ENCODE measurements at places on chromosomes 5 and 9.

- no peak for DNase-seq
Measured at GRCh38 chr9:83582029-83582428, 40.9 kb upstream of the IDNK start.

GRCh38 chr5:174717826-174718455 lies 6.4 kb upstream of the MSX2 start:
- no peak for DNase-seq

DNA sequence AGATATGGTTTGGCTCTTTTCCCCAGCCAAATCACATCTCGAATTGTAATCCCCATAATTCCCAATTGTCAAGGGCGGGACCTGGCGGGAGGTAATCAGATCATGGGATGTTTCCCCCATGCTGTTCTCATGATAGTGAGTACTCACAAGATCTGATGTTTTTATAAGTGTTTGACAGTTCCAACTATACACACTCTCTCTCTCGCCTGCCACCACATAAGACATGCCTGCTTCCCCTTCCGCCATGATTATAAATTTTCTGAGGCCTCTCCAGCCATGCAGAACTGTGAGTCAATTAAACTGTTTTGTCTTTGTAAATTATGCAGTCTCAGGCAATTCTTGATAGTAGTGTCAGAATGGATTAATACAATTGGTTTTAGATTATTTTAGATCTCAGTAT lies 475.7 kb upstream of the CYLC2 start:
- no peak for DNase-seq

GRCh38 chr5:16559702-16560101 lies 57.1 kb downstream of the RETREG1 start:
- DNase-seq: no peak

DNA sequence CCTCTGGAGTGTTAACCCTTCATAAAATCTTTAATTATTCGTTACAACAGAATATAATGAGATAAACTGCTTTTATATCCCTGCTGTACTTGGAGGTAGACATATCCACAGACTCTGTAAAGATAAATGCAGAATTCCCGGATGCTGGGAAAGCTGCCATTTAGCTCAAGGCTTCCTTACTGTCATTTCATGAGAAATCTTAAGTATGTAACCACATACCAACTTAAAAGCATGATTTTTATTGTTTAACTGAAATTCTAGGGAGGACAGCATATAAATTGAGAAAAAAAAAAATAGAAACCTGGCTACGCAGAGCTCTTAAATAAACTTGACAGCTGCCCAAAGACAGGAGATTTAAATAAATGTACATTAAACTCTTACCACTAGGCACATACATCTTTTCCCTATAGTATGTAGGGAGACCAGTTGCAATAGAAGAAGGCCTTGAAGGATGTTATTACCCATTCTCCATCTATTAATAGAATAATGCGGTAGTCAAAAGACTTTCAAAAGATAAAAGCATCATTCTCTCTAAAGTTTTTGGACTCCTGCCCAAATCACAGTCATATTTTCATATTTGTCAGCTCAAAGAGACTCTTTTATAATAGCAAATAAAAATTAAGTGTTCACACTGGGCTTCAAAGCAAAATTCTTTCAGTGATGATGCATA lies 373.8 kb downstream of the NDUFS4 start:
- DNase-seq: no peak

GRCh38 chr9:32665101-32665500 lies 29.6 kb upstream of the TAF1L start:
- no peak for DNase-seq

GRCh38 chr5:178273665-178274541 lies 41.3 kb upstream of the PHYKPL start:
- no peak for DNase-seq

DNA sequence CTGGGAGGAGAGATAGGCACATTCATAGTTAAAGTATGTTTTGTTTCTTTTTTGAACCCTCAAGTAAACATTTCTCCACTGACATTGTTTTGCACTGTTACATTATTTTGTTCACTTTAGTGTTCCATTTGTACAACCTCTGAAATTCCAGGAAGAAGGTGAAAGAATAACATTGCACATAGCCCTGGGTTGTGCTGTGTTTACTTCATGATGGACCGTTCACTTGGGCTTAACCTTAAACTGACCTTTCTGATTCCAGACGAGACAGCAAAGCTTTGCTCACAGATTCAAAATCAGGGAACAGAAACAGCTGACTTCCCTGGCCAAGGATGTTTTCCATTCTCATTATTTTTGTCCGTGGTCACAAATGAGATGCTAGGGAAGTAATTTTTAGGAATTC lies 42.8 kb upstream of the GDNF start:
- DNase-seq: no peak

DNA sequence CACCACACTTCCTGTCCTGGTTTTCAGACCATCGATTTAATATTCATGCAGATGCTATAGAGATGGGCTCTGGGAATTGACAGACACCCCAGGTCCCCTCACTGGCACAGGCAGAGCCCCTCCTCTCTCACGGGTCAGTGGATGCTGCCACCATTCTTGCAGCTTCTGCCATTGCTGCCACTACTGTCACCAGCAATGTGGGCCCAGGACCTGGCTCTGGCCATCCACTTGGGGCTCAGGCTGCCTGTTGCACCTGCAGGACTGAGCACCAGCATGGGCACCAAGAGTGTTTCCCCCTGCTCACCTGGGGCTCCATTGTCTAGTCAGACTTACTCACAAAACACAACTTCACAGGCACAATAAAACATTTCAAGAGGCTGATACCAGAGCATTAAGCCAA lies 479.0 kb upstream of the ZNF608 start:
- DNase-seq: no peak

- DNase-seq: no peak
Measured at GRCh38 chr9:91043056-91043810, 241.6 kb downstream of the SYK start.

GRCh38 chr9:108012886-108013665 lies 523.5 kb upstream of the KLF4 start:
- DNase-seq: peak; percentile 5

GRCh38 chr5:42832060-42832459 lies 20.4 kb upstream of the SELENOP start:
- DNase-seq: no peak

Data from RPMI8226 (cell line).